ENCODE measurements at places on chromosomes 13 and 19.

DNA sequence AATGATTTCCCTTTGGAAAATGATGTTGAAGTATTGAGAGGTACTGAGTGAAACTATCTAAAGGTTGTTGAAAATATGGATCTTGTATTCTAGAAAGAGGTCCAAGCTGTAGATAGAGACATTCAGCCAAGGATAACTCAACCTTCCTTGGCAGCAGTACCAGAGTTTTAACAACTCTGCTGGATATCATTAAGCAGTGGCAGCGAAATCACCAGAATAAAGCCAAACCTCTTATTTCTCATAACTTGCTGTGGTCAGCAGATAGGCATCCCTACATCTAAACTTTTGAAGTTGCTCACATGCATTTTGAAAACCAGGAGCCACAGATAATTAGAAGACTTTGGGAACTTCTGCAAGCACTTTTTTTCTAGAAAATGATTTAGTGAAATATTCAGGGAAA is 559.8 kb downstream of the IRS2 start:
- DNase-seq, result no peak

- no peak for DNase-seq
These were observed 13.2 kb downstream of the KLHL26 start for GRCh38 chr19:18650021-18650390.

DNA sequence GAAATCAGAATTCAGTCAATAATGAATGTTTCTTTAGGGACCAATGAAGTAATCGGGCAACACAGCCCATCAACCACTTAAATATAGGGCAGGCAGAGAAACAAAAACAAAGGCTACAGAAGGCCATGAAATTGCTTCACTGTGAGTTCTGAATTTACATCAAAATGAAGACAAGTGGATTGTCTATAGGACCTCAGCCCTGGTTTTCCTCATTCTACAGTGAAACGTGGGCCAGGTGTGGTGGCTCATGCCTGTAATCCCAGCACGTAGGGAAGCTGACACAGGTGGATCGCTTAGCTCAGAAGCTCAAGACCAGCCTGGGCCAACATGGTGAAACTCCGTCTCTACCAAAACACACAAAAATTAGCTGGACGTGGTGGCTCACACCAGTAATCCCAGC is 416.0 kb downstream of the KLF12 start:
- DNase-seq, result no peak

DNA sequence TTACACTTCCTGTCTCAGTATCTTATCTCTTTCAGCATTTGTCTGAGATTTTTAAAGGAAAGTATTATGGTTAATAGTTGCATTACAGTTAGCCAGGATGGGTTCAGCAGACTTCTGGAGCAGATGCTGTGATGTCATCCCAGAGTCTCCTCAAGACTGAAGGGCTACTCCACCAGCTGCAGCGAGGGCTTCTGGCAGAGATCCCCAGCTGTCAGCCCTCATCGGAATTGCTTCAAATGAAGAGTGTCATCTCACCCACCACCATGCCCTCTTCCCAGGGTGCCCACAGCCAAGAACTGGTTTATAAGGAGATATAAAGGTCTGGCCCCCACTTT is 84.4 kb downstream of the FAM216B start:
- no peak for DNase-seq

GRCh38 chr19:16564842-16565241 is 7.4 kb downstream of the SLC35E1 start:
- DNase-seq, result peak; percentile 34

Data from large intestine (tissue), 12 donors.